ENCODE measurements at places on chromosomes 5 and 9.

DNA sequence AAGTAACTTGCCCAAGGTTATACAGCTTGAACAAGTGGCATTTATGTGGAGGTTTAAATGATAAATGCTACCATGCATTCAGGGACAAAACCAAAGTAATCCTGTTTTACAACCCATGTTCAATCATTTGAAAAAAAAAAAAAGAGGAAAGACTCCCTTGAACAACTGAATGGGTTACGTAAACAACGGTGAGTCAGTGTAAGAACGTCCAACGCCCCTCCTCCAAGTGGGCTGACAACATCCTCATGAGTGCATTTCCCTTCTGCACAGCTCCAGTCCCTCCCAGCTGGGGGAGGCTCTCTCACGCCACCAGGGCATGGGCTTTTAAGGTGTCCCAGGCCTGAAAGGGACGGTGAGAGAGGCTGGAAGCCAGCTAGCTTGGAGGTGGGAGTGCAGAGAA lies 90.0 kb downstream of the PRRT1B start:
- DNase-seq, result peak; percentile 74

DNA sequence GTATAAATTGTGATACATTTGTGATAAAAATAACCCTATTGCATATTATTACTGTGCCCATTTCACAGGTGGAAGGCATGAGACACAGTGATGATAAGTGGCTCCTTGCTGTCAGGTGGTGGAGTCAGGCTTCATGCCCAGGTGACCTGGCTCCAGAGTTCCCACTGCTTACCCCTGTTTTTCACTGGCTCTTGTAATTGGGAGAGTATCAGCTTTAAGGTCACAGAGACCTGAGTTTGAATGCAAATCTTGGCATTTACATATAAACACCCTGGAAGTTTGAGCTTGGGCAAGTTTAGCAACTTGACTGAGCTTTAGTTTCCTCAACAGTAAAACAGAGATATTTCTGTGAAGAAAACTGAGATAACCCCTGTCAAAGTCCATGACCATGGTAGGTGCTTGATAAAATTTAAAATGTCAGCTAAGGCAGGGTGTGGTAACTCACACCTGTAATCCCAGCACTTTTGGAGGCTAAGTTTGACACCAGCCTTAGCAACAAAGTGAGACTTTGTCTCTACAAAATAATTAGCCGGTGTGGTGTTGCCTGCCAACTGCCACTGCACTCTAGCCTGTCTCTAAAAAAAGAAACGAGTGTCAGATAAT lies 29.2 kb downstream of the MAT2B start:
- no peak for DNase-seq

GRCh38 chr9:13034694-13035002 lies 244.8 kb downstream of the MPDZ start:
- no peak for DNase-seq

DNA sequence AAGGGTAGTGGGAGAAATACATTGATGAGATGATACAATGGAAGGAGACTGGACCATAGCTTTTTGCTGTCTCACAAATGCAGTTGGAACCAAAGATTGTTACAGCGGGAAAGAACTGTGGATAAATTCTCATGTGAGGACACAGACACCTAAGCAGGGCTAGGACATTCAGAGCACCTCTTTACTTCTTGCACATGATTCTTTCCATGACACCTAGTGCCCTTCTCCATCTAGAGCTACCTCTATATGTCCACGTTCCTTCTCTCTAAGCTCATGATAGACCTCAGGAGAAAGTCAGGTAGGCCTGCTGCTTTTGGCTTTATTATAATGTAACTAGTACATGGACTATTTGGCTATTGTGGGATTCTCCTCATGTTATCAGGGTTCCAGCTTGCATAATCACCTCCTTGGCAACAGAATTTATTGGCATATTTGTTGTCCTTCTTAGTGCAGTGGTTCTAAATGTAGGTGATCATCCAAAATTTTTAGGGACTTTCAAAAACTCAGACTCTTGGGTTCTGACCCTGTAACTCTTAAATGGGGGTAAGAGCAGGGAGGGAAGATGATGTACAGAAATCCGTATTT lies 27.2 kb downstream of the NR3C1 start:
- DNase-seq, result no peak

DNA sequence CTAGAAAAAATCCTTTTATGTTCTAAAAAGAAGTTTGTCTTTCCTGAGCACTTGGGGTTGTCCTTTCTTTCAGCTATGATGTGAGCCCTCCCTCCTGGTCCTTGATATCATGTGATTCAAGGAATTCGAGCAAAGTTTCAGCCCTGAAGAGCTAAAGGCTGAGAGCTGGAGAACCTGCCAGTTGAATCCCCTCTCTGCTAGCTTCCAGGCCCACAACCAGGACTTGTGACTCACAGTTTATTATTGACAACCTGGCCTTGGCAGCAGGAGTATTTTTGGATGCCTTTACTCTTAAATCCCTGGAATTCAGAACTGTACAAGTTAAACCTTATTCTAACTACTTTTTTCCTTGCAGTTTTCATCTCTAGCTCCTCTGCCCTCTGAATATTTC lies 182.8 kb downstream of the SPOCK1 start:
- no peak for DNase-seq

- DNase-seq, result no peak
These were observed 46.5 kb upstream of the SETD9 start for GRCh38 chr5:56862909-56863308.

- DNase-seq, result no peak
These were observed 8.3 kb upstream of the CFAP95 start for GRCh38 chr9:69812068-69813000.

- DNase-seq, result no peak
These were observed 883.1 kb downstream of the CDH18 start for GRCh38 chr5:19104948-19105347.

DNA sequence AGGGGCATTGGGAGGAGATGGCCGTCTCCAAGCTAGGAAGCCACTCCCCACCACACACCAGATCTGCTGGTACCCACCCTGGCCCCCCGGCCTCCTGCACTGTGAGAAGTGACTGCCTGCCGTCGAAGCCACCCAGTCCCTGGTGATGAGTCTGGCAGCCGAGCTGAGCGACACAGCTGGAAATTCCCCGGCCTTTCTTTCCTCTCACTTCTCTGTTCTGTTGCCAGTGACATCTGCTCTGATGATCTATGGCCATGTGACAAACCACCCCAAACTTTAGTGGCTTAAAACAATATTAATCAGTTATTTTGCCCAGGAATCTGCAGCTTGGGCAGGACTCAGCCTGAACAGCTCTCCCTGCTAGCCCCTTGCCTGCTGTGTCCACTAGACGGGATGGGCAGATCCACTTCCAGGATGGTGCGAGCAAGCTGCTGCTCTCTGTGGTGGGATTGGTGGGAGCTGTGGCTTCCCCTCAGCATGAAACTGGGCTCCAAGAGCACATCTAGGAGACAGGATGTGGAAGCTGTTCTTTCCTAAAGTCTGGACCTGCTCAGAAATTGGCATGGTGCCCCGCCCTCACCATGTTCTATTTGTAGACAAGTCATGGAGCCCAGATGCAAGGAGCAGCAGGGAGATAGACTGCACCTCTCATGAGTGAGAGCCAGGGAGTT lies 211.2 kb downstream of the GADD45G start:
- DNase-seq, result no peak

DNA sequence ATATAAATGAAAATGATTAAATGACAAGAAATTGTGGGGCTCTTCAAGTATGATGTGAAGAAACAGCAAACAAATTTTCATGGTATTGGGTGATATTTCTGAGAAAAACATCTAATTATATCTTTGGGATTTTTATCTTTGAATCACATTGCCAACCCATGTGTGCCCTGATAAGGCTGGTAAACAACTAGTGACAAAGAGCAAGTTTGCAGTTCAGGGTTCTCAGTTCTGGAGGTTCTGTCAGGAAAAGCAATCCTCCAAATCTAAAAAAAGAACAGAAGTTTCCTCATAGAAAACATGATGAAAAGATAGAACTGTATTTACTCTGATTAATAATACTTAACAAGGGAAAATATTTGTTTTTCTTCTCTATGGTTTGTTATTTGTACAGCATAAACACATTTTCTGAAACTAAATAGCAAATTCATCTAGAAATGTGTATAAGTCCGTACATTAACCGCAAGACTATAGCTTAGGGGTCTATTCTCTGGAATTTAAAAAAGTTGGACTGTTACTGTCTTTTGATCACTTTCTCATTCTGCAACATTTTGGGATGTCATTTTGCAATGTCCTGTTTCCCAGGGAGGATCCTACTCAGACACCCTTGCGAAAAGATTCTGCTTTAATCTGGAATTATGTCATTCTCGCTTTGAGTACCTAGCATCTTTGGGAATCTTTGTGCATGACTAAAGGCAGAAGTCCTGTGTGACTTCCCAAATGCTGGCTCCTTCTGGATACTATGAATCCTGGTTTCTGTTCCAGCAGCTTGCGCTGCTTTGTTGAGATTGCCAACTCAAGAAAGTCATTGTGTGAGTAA lies 308.5 kb downstream of the ADGRV1 start:
- DNase-seq, result no peak

GRCh38 chr5:172830275-172830799 lies 3.7 kb upstream of the ERGIC1 start:
- DNase-seq, result no peak

GRCh38 chr5:30197662-30198061 lies 995.8 kb upstream of the CDH6 start:
- no peak for DNase-seq

- no peak for DNase-seq
These were observed 41.2 kb upstream of the PLPP1 start for GRCh38 chr5:55575815-55576583.

GRCh38 chr9:111925784-111926183 lies 29.2 kb downstream of the UGCG start:
- no peak for DNase-seq

- DNase-seq, result no peak
These were observed 4.4 kb upstream of the SPTLC1 start for GRCh38 chr9:92119586-92119985.

- DNase-seq, result no peak
These were observed 12.6 kb upstream of the TMEM38B start for GRCh38 chr9:105681724-105682123.

- DNase-seq, result no peak
These were observed 42.9 kb upstream of the STRBP start for GRCh38 chr9:123311250-123311752.

GRCh38 chr5:149916334-149917072 lies 28.1 kb downstream of the PDE6A start:
- DNase-seq, result no peak

DNA sequence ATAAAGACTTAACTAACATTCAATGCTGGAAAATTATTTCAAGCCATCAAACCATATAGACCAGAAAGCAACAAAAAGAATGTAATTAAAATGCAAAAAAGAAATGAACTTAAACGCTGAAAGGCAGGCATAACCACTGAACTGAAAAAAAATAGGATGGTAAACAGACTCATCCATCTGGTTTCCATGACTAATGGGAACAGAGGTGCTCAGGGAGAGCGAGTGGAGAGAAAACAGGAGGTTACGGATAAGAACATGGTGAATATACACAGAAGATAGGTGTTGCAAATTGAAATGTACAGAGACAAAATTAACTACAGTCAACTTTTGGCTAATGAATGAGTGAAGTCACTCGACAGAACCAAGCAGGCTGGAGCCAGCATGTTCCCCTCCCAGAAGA lies 43.5 kb upstream of the RNF38 start:
- no peak for DNase-seq

DNA sequence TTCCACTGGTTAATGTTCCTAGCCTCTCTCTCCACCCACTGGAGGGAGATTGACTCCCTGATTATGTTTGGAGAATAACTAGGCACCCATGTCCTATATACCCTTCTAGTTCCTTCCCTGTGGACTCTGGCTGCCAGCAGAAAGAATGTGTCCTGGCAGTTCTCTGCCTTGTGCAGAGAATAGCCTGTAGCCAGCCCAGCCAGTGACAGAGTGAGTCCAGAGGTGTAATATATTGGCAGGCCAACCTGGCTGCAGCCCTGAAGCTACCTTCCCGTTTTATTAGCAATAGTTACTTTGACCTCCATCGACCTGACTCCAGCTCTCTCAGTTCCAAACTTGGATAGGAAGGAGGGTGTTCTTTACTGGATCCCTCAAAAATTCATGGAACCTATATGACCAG lies 8.1 kb downstream of the SETD9 start:
- no peak for DNase-seq

- no peak for DNase-seq
These were observed 152.9 kb downstream of the PIK3R1 start for GRCh38 chr5:68368311-68369022.

DNA sequence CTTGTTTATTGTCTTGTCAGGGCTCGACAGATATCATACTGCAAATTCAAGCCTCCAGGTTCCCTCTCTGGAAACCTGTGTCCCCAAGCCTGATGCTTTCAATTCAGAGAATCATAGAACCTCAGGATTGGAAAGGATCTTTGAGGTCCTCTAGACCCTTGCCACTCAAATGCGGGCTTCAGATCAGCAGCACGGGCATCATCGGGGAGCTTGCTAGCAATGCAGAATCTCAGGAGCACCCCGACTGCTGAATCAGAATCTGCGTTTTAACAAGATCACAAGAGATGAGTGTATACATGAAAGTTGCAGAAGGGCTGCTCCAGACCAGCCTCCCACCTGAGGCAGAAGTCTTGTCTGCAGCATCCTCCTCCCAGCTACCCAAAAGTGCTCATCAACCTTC lies 13.1 kb upstream of the EGFLAM start:
- DNase-seq, result no peak

GRCh38 chr9:34546102-34546833 lies 23.5 kb upstream of the ENHO start:
- DNase-seq, result no peak

DNA sequence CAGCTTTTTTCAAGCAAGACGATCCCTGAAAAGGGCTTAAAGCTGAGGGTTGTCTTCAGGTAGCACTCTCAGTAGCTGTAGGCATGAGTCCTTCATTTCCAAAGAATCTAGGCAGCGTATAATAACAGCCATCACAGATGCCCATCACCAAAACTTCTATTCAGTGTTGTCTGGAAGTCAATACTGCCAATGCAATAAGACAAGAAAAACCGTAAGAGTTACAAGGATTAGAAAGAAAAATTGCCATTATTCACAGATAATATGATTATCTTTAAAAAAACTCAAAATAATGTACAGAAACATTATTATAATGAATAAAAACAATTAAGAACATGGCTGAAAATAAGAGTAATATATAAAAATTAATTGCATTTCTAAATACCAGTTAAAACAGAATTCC lies 208.2 kb upstream of the ADRA1B start:
- no peak for DNase-seq

GRCh38 chr5:124110942-124111341 lies 599.0 kb downstream of the CSNK1G3 start:
- DNase-seq, result no peak
